C1 segment of cervical spinal cord (tissue), 14 donors: ENCODE measurements at places on chromosomes 6 and 20.

- DNase-seq: no peak
These were observed 51.1 kb downstream of the ENPP1 start for GRCh38 chr6:131858765-131859415.

GRCh38 chr6:15948930-15949900, 179.7 kb upstream of the MYLIP start:
- no peak for DNase-seq

DNA sequence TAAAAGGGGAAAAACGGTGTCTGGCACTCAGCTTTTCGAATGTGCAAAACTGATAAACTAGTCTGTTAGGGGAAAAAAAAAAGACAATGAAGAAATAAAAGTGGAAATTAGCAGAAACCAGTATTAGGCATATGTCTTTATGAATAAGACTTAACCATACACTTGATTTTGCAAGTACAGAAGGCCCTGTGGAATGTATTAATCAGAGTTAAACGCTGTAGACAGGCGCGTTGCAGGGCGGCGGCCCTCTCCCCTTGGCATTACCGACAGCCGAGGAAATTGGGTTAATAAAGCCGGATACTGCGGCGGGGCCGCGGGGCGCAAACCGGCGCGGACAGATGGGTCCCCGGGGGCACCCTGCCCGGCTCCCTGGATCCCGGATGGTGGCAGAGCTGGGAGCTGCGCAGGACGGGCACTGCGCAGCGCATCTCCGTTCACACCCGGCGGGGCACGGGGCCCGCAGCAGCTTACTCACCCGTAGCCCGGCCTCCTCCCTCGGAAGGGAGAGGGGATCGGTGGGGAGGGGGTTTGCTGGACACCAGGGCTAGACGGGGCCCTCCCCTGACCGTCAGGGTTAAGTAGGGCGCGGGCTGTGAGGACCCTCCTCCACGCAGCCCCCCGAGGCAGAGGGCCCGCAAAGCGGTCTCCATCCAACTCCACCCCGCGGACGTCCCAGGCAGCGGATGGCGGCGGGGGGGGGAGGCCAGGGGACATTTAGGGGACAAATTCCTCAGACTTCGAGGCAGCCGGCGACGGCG, 2.0 kb downstream of the BHLHE23 start:
- DNase-seq: no peak

DNA sequence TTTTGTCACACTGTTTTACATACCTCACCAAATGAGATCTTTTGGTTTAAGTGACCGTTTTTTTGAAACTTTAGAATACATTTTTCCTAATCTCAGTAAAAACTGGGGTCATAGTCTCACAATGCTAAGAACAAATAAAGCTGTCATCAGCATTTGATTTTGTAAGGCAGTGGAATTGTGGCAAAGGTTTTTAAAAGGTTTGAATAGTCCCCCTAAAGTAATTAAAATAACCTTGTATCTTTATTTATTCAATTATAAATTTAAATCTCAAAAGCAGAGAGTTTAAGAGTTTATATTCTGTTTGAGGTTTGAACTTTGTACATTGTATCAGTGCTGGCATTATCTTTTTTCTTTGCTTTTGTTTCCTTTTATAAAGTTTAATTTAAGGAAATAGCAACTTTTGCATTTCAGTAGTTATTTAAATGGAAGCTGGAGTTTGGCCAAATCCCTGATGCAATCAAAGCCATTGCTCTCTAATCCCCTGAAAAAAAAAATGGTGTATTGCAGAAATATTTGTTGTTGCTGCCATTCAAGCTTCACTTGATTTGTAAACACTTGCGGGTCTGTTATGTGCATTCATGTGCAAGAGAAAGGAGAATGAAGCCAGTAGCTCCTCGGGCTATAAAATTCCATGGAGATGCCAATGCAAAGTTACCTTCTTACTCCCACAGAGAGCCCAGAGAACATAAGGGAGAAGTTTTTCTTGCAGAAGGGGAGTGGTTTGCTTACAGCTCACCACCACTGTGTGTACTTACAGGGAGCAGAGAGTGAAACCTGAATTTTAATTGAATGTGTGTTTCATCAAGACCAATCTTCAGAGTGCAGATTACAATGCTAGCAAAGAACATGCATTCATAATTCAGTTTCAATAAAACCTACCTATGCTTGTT, 391.8 kb downstream of the ARHGAP18 start:
- no peak for DNase-seq

DNA sequence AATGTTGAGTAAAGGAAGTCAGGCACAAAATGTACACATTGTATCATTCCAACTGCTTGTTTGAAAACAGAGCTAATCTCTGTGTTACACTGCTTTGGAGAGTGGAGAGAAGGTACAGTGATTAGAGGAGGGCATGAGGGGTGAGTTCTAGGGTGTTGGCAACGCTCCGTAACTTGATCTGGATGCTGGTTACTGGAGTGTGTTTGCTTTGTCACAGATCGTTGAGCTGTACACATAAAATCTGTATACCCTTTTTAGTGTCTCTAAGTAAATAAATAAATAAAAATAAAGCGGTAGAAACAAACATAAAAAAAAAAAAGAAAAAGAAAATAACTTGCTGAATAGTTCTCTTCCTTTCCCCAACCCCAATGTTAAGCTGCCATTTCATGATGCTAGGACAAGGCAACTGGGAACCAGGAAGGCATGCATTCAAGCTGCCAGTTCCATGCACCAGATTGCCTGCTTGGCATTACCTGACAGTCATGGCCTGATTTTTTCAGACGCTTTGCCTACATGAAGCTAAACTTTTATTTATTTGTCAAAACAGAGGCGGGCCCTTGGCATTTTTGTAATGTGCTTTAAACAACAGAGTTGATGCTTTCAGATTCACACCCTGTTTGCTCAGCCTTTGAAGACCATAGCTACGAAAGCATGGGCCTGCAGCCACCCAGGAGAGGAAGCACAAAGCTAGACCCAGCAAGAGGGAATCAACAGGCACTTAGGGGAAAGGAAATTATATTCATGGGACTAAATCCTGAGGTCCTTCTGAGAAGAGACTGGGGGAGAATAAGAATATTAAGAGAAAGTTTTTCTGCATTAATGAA, 21.2 kb downstream of the TNFRSF21 start:
- DNase-seq: no peak

DNA sequence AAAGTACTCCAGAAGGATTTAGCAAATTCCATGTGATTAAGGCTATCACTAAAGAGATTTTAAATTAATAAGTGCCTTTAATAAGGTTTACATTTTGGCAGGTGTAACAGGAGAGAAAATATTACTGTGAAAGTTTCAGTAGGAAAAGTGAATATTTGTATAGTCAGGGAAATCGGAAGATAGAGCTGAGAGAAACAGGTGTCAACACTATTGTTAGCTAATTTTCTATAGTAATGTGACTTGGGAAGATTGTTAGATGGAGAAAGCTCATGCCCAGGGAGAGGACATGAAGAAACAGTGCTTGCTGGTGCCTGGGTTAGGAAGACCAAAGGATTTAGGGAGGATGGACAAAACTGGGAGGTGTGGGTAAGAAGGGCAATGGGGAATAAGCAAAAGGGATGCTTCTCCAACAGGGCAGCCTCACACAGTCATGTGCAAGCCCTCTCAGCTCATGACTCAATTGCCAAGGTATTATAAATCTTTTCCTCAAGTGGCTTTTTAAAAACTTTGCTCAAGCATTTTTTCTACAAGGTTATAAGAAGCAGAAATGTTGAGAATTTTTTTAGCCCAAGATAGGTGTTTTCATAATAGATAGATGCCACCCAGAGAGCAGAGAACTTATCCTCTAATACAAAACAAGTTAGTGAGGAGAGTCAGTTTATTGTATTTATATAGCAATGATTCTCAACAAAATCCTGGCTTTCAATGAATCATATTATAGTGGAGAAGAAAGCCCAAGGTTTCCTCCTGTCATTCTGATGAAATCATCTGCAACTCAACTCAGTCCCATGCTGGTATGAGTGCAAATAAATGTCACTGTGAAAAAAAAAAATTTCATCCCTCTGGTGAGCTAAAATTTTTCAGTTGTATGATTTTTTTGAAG, 325.2 kb upstream of the NT5E start:
- no peak for DNase-seq

DNA sequence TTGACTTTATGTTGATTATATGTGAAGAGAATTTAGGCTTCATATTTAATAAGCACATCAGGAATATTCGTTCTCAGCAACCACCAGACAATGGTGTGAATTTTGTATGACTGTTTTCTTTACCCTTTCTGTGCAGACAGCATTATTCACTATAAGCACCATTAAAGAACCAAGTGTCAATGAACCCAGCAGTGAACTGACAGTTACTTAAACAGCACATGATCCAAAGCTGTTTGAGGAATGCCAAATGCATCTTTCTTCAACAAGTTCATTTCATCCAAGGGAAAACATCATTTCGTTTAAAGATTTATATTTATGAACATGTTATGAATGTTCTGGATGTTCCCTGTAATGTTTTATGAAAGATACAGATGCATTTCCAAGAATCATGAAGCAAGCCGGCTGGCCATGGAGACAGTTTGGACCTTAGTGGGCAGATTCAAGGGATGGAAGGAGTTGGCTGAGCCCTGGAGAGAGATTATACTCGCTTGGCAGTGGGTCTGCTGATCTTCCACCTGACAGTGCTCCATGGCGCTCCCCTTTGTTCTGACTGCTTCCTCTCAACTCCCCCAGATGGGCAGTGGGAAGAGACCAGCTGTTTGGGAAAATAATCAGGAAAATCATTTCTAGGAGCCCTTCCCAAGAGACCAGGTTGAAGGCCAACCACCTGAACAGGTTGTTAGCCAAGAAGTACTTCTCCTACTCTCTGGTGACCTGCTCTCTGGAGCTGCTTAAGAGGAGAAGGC, 326.0 kb upstream of the RSPO3 start:
- no peak for DNase-seq

- peak; percentile 5 for DNase-seq
These were observed at the start of gene RIPOR3 for GRCh38 chr20:50690650-50691572. Gene RIPOR3 (minus strand): TSS chr20:50691542. CDS start chr20:50691128, 414 bp downstream.

DNA sequence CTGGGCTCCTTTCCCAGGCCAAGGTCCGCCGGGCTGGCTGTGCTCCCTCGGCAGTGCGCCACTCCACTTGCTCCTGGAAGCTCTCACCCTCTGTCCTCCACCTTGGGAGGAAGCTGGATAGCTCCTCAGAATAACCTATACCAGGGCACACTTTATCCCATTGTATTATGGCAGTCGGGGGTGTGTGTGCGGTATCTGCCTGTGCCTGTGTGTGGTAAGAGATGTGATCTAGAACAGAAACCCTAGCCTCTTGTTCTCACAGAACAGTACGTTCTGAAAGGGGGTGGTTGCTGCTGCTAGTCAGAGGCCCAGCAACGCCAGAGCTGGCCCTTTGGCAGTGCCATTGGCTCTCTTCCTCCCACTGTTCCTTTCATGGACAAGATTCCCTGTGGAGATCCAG, 168.4 kb downstream of the TBXT start:
- DNase-seq: no peak

- DNase-seq: no peak
These were observed 401 bp upstream of the TNFRSF21 start for GRCh38 chr6:47310131-47310480.

GRCh38 chr6:136728033-136728939, 64.0 kb downstream of the MAP3K5 start:
- no peak for DNase-seq

DNA sequence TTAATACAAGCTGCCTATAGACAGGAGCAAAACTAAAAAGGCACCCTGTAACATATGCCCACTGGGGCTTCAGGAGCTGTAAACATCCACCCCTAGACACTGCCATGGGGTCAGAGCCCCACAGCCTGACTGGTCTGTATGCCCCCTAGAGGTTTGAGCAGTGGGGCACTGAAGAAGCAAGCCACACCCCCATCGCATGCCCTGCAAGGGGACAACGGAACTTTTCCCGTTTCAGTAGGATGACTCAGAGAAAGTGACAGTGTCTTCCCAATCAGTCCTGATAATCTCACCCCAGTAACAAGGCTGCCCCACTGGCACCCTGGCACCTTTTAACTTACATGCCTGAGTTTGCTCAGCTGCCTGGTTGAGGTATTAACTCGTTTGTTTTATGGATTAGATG, 35.9 kb downstream of the BEND3 start:
- DNase-seq: no peak

GRCh38 chr20:35615667-35616464, at the start of gene SPAG4:
Gene SPAG4 (plus strand): TSS chr20:35615829. CDS start chr20:35616004, 175 bp downstream.
- DNase-seq: peak; percentile 92

- no peak for DNase-seq
These were observed 515.7 kb upstream of the FLRT3 start for GRCh38 chr20:14853079-14853478.

DNA sequence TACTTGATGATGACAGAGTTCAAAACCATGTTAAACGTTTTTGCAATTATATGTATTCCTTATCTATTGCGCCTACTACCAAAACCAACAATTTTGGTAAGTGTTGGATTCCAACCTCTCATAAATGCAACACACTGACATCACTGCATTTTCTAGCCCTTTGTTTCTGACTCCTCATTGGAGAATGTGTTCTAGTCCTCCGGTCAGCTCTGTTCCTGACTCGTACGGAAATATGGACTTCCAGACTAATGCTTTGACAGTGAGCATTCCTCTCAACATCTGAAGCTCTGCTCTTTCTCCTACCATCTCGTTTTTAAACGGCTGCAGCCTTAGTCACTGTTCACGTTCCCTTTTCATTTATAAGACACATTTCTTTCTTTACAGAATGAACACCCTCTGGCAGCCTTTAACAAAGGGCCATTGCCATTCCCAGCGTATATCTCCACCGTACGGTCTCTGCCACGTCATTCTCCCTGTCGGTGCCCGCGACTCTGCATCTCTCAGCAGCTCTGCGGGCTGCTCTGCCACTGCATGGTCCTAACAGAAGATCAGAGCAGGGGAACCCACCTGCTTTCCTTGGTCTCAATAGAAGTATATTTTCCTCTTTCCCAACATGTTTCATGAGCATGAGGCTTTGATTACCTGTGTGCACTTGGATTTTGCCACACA, 103.0 kb upstream of the SYNDIG1 start:
- no peak for DNase-seq

DNA sequence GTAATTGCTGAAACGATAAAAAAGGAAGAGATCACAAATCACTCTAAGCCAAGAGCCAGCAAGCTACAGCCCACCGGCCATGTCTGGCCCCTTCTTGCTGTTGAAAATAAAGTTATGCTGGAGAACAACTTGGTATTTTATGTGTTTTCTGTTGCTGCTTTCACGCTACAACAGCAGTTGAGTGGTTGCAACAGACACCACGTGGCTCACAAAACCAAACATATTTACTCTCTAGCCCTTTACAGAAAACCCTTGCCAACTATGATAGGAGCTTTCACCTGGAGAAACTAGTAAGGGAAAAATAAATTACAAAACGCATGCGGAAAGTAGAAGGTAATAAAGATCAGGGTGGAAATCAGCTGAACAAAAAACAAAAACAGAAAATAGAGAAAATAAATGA, 41.1 kb upstream of the SLCO4A1 start:
- DNase-seq: no peak

- DNase-seq: no peak
These were observed 86.2 kb upstream of the THBS2 start for GRCh38 chr6:169339731-169340309.

- DNase-seq: no peak
These were observed 22.6 kb downstream of the HACE1 start for GRCh38 chr6:104837158-104837557.

GRCh38 chr20:5315807-5316187, 957 bp downstream of the PROKR2 start:
- no peak for DNase-seq

- no peak for DNase-seq
These were observed 26.5 kb downstream of the GTF2H5 start for GRCh38 chr6:158194487-158195280.

- DNase-seq: no peak
These were observed 75.0 kb downstream of the SYCP2L start for GRCh38 chr6:10961837-10962236.

- no peak for DNase-seq
These were observed 146.8 kb downstream of the LAMA2 start for GRCh38 chr6:129029778-129030177.
